ENCODE measurements at places on chromosomes 2 and 18. TPM values are rescaled to one million over a fixed set of nuclear protein-coding genes. Genes with fewer than 3 reads are reported as not detected.

The GLI2 gene
- 4.9 TPM for total RNA-seq

The GALR1 gene
- total RNA-seq: not detected

The MC5R gene
- not detected for total RNA-seq

The CDK15 gene
- 2.9 TPM for total RNA-seq

The LCT gene
- not detected for total RNA-seq

The CTNNA2 gene
- total RNA-seq: not detected
